CD4-positive, alpha-beta T cell treated with Interleukin-15 for 1 hour (primary cell): ENCODE measurements at places on chromosomes 16 and 17.

- DNase-seq: no peak
Observed at GRCh38 chr17:1082579-1082978, 85.7 kb downstream of the TIMM22 start.

DNA sequence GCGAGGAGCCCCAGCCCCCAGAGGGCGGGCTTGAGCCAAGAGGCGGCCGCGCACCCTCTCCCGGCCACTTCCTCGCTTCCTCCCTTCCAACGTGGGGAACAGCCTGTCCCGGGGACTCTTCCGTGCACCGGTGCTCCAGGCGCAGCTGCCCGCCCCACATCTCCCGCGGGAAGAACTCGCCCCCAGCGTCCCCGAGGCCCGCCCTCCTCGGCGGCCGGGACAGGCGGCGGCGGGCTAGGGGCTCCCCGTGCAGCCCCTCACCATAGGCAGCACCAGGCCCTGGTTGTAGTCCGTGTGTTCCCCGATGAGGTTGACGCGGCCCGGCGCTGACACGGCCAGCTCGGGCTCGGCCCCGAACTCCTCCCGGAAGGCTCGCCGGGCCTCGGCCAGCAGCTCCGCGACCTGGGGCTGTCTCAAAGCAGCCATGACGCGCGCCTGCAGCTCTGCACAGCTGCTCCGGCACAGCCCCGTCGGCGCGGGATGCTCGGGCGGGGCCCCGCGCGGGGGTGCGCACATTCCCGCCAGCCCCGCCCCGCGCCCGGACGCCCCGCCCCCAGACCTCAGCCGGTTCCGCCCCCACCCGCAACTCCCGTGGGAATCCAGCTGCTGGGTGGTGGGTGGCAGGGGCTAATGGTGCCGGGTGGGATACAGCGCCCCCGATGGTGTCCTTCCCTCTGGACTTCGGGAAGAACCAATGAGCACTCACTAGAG lies at the start of gene GALK1:
Gene GALK1 (minus strand): TSS at position 482 of the 711 bp plus-strand sequence. CDS start 56 bp downstream, at position 426.
- DNase-seq: peak; percentile 76

DNA sequence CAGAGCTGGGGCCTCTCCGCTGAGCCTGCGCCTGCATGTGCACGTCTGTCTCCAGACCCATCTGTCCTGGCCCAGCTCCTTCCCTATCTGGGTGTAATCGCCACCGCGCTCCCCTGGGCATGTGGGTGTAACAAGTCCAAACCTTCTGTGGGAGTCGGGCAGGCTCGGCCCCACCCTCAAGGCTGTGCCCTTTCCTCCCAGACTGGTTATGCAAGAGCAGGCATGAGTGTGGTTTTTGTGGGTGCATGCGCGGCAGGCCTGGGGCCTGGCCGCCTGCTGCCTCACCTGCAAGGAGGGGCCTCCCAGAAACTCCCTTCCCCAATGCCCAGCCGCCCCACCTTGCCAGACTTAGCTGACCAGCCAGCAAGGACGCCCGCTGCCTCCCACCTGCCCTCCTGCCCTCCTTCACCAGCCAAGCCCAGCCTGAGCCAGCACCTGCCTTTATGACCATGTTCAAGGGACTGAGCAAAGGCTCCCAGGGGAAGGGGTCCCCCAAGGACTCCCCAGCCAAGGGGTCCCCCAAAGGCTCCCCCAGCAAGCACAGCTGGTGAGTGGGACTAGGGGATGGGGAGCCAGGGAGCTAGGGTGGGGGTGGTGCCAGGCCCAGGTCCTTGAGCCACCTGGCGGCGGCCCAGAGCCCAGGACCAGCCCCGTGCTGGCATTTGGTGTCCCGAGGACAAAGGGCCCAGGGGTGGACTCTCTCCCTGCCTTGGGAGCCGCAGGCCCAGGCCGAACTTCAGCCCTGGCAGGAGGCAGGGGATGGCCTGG lies at the start of gene EVPLL:
Gene EVPLL (plus strand): TSS at position 342 of the 768 bp plus-strand sequence. CDS start 3,160 bp downstream, outside the sequence.
- DNase-seq: peak; percentile 48

GRCh38 chr17:77470800-77471733 lies 330.3 kb downstream of the SEC14L1 start:
- DNase-seq: no peak

GRCh38 chr17:57685499-57686132 lies 59.5 kb downstream of the CCDC182 start:
- DNase-seq: no peak

DNA sequence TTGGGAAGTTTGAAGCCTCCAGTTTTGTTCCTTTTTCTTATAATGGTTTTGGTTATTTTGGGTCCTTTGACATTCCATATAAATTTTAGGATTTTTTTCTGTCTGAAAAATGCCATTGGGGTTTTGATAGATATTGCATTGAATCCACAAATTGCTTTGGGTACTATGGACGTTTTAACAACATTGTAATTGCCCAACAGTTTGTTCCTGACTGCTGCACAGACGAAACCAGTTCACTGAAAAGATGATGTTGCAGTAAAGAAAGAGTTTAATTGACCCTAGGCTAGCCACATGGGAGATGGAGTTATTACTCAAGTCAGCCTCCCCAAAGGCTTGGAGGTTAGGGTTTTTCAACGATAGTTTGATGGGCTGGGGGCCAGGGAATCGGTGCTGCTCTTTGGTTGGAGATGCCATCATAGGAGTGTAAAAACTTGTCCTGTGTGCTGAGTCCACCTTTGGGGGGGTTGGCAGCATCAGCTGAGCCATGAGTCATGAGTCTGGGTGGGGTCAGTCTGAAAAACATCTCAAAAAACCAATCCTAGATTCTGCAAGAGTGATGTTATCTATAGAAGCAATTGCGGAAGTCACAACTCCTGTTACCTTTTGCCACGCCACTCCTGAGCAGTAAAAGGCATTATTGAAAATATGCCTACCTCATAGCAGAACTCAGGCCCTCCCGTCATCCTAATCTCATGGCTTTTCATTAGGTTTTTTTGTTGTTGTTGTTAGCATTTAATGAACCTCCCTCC lies 2.7 kb upstream of the PRSS41 start:
- DNase-seq: peak; percentile 19

DNA sequence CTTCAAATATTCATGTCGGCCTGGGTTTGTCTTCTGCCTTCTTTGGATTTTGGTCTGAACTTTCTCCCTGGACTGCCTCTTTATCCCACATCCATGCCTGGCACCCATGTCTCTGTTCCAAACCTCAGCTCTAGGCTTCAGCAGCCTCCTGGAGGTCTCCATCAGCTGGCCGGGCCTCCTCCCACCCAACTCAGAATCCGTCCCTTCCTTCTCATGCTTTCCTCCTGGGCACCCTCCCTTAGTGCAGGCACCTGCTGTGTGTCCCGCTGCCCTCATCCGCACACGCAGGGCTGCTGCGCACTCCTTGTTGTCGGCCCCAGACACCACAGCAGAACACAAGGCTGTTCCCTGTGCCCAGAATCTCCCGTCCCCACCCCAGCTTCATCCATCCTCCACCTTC lies 14.0 kb downstream of the LDHD start:
- no peak for DNase-seq

DNA sequence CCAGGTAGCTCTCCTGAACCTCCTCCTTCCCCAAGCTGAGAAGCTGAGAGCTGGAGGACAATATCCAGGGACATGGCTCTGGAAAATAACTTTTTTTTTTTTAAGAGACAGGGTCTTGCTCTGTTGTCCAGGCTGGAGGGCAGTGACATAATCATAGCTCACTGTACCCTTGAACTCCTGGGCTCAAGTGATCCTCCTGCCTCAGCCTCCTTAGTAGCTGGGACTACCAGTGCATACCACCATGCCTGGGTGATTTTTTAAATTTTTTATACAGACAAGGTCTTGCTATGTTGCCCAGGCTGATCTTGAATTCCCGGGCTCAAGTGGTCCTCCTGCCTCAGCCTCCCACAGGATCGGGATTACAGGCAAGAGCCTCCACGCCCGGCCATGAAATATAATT lies 6.2 kb downstream of the SLC46A1 start:
- no peak for DNase-seq

GRCh38 chr17:45942284-45942683 lies 47.9 kb downstream of the MAPT start:
- DNase-seq: no peak

- no peak for DNase-seq
Observed at GRCh38 chr17:57403236-57403635, 146.9 kb downstream of the MSI2 start.

DNA sequence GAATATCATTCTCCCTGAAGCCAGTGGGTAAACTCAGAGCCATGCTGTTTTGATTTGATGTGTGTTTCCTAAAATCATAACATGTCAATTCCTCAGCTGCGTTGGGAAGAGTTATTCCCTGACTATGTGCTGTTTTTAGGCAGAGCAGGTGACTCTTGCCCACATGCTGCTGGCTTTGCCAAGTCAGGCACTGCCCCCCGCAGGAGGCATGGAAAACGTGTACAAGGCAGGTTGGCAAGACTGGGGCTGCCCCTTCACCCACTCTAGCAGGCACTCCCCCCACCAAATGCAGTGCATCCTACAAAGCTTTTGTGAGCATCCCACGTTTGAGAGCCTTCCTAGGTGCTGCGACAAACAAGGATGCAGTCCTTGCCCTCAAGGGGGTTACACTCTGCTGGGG lies 38.3 kb upstream of the NAT9 start:
- no peak for DNase-seq
